GM03348 (cell line): ENCODE measurements at places on chromosomes 3 and 15.
A peak's percentile ranks its signal among the peaks of the same experiment; 100 is the strongest.

DNA sequence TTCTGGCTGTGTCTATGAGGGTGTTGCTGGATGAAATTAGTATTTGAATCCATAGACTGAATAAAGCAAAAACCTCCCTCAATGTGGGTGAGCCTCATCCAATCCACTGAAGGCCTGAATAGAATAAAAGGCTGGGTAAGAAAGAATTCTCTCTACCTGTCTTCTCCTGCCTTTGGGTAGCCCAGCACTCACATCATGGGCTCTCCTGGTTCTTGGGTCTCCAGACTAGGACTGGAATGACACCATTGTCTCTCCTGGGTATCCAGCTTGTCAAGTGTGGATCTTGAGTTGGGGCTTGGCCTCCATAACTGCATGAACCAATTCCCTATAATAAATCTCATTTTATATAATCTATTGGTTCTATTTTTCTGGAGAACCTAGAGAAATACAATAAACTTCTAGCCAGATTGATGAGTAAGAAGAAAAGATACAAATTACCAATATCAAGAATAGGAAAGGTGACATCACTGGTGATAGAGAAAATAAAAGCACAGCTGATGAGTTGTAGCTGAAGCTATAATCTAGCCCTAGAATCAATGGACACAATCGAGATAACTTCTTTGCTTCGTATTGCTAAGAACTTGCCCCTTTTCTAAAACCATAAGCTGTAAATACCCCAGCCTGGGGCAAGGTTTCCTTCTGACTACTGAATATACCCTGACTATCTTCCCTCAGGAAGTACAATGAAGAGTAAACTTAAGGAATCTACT lies 106.4 kb downstream of the ANO10 start:
- no peak for DNase-seq

DNA sequence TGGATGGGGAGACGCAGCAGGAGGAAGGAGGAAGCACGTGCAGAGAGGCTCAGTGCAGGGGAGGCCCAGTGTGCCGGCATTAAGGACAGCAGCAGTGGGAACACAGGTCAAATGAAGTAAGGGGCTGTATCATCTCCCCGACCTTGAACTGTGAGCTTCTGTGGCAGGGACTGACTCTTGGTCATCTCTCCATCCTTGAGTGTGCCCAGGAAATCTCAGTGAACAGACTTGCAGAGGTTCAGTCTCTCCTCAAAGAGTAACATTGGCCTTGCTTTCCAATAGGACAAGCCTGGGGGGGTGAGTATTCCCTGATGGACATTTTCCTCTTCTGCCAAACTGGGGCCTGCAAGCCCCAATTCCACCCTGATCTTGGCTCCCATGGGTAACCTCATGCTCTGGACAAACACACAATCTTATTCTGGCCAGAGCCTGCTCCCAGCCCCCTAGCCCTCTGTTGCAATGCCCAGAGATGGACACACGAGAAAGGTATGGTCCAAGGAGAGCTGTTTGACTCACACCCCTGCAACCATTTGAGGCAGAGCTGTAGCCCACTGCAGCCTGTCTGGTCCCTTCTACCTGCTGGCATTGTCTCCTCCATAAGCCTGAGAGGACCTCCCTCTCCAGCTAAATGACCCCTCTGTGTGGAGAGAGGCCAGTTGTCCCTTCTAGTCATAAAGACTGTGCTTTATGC lies 50.9 kb downstream of the TLE3 start:
- no peak for DNase-seq

DNA sequence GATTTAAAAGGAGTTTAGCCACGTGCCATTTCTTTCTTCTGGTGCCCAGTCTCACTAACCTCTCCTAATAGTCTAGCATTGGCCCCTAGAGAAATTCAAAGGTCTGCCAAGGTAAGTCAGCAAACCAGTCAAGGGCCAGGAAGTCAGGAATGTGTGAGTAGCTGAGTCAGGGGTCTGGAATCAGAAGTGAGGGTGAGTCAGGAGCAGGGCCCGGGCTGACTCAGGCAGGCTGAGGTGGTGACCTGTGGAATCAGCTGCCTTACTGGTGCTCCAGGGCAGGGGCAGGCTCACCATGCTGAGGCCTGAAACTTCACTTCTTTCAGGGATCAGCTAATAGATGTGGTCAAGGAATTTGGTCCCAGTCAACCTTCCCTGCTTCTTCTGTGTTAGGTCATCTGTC lies 105.8 kb upstream of the MYZAP start:
- DNase-seq: peak; percentile 88

- DNase-seq: no peak
These were observed 15.3 kb downstream of the NUP210 start for GRCh38 chr3:13404626-13405452.

GRCh38 chr3:183449391-183449790 lies 21.0 kb upstream of the MCF2L2 start:
- no peak for DNase-seq

GRCh38 chr3:195821403-195822130 lies 9.8 kb upstream of the MUC4 start:
- DNase-seq: no peak

GRCh38 chr3:155393316-155393715 lies 99.8 kb upstream of the STRIT1 start:
- peak; percentile 16 for DNase-seq

- peak; percentile 86 for DNase-seq
These were observed 118.7 kb upstream of the SMAD3 start for GRCh38 chr15:66946578-66947164.

- no peak for DNase-seq
These were observed 14.1 kb downstream of the ANKRD34C start for GRCh38 chr15:79296583-79296982.

DNA sequence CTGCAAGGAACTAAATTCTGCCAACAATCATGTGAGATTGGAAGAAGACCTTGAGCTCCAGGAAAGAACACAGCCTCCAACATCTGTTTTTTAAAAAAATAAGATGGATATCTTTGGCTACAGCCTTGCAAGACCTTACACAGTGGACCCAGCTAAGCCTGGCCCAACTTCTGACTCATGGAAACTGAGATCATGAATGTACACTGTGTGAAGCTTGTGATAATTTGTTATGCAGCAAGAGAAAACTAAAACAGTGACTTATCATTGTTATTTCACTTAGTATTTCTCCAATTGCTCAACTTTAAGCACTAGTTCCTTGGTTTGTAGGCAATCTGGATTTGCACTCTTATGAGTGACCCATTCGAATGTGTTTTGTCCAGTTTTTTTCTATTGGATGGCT lies 29.3 kb downstream of the SHQ1 start:
- peak; percentile 30 for DNase-seq

DNA sequence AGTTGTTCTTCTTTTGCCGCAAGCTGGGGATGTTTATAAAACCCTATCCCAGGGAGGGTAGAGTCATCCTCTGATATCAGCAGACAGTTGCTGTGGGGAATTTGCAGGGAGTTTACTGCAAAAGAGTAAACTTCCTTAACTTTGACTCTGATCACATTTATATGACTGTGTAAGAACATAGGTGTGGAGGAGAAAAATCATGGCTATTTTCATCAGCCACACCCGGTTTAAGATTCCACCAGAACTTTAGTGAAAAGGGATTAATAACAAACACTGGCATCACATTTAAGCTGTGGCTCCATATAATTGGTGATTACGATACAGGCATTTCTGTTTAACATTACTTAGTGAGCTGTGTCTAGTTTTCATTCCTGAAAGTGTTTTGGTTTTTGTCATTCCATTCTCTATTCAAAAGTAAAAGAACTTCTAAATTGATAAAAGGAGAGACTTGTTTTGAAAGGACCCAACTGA lies 143.1 kb downstream of the MYLK start:
- DNase-seq: no peak

GRCh38 chr3:57557085-57557537 lies 1.0 kb downstream of the PDE12 start:
- DNase-seq: peak; percentile 58

GRCh38 chr3:97863031-97863430 lies 41.2 kb downstream of the CRYBG3 start:
- DNase-seq: peak; percentile 26

DNA sequence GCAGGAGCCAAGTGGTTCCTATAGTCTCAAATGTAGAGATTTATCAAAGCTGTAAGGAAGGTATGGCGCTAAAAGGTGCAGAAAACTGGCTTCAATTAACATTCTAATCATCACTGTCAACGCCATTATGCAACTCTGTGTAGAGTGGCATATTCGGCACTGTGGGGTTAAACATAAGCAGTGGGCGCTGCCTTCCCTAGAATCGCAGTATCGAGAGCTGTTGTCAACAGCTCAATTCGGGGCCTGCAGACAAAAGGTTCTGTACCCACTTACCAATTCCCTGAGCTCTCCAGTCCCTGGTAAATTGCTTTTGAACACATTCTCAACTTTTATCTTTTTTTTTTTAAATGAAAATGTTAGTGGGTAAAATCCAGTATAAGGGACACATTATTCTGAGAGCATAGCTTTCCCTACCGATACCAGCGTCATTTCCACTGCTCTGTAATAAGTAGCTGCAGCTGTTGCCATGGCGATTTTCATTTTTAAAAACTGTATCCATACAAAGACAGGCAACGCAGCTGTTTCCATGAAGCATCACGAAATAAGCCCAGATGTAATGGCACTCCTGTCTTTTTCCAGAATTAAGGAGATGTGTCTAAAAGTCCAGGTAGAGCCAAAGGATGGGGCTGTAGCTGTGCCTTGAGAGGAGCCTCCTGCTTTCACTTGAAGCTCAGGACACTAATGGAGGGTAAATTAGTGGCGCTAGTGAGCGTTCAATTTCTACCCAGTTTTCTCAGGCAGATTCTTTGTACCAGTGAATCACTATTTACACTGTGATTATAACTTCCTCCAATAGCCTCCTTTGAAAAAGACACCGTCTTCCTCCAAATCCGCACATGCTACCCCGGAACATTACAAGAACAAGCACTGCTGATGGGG lies 250.3 kb downstream of the SLC9A9 start:
- no peak for DNase-seq

- DNase-seq: peak; percentile 38
These were observed 245.7 kb downstream of the ZIC1 start for GRCh38 chr3:147654827-147655226.

GRCh38 chr15:95293456-95294031 lies 1037.0 kb upstream of the NR2F2 start:
- DNase-seq: no peak

DNA sequence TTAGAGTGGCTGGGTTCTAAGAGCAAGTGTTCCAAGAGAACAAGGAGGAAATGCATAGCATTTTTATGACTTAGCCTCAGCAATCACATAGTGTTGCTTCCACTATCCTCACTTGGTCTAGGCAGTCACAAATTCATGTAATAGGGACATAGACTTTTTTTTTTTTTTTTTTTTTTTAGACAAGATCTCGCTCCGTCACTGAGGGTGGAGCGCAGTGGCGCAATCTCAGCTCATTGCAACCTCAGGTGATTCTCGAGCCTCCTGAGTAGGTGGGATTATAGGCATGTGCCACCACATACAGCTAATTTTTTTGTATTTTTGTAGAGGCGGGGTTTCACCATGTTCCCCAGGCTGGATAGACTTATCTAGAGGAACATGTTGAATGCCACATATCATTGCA lies 4.7 kb upstream of the GNB4 start:
- DNase-seq: no peak

- no peak for DNase-seq
These were observed 79.8 kb upstream of the ZPLD1 start for GRCh38 chr3:102354818-102355515.

- no peak for DNase-seq
These were observed 45.0 kb downstream of the RFTN1 start for GRCh38 chr3:16468336-16469098.

DNA sequence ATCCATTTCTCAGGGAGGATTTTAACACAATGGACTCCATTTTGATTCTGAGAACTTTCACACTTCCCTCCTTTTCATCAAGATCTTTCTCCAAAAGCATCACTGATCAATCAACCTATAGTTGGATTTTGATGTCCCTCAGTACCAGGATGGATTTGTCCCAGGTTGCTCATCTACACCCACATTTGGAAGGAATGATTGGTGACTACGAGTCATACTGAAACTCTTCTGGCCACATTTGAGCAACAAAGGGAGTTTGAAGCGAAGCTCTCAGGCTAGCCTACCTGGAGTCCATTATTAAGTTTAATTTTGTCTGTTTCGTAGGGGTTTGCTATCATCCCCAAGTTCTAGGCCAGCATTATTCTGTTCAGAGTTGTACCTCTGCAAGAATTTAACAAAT lies 31.3 kb upstream of the ATP8B4 start:
- no peak for DNase-seq

- no peak for DNase-seq
These were observed 151.0 kb upstream of the WNT5A start for GRCh38 chr3:55637906-55638638.

GRCh38 chr3:31439890-31440750 lies 92.6 kb upstream of the STT3B start:
- DNase-seq: no peak

DNA sequence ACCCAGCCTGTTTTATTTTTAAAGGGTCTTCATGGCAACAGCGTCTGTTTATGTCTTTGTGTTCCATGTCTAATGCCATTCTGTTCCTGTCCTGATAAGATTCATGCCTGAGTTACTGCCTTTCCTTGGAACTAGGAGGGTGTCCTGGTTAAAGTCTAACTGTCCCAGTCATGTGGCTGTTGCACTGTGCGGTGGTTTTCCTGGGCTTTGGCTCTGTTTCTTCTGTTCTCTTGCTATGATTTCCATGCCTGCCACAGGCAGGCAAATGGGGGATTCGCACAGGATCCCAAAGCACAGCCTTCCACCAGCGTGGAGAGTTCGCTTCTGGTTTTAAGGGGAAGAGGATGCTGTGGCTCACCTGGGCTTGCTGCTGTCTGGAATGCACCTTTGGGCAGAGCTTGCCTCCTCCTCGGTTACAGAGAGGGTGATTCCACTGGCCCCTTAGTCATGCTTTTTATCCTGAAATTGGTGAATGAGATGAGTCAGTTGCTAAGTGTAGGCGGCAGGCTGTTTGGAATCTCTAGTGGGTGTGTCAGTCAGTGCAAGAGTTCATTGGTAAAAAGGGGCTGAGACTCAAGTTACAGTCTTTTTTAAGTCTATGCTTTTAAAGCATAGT lies 86.8 kb downstream of the CCK start:
- peak; percentile 91 for DNase-seq
